Hindlimb muscle (tissue), 1 donor: ENCODE measurements at places on chromosomes 2 and 18. TPM values are rescaled to one million over a fixed set of nuclear protein-coding genes. Genes with fewer than 3 reads are reported as not detected.

STPG4 gene
- not detected for polyA plus RNA-seq

DNA sequence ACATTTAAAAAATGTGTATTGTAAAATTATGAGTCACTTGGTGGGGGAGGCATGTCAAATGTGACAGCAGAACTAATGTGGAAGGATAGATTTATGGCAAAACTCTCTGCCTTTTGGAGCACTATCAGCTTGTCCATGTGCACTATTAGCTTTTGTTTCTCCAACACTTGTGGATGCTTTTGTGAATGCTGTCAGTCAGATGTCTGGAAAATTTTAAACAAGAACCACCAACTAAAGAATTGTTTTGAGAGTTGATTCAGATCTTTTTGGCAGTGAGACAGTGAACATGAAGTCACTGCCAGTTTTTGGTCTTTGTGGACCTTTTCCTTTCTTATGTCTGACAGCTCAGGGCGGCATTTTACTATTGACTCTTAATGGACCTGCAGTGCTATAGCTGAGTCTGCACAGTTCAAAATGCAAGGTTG, 72.4 kb downstream of the KIAA1328 start:
- no peak for DNase-seq

TMEM182 gene
- 189 TPM for polyA plus RNA-seq

ECEL1 gene
- polyA plus RNA-seq, result 0.39 TPM

DNA sequence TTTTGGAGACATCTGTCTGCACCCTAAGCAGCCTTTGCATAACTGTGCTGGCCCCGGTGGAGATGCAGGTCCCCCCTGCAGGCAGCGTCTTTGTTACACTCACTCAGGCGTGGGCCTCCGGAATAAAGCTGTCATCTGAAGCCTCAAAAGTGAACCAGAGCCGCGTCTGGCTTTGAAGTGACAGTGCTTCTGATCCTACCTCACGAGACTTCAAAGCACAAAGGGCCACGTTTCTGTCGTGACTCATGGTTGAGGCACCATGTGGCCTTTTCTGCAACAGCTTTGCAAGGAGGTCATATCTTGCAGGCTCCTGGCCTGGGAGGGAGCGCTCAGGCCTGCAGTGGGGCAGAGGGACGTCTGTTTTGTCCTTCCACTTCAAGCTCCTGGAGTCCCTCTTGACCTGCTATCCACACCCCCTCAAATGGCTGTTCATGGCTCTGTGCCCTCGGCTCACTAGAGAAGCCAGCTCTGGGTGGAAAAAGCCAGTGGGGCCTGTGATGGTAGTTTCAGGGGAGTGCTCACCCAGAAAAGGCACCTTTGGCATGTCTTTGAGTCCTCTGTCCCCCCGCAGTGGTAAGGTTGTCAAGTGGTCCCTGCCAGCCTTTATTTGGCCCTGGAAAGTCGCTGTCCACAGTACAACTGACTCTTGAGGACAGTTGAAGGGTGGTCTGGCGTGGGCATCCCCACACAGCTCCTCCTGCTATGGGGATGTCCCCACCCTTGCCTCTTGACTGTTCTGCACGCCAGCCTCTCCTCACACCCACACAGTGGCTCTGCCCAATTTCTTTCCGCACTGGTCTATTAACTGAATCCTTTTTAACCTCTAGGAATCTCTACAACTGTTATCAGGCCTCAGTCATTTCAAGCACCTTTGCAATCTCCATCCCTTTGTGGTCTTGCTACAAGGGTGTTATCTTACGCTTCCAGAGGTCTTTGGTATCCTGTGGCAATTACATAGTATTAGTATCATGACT, 19.3 kb downstream of the GPR55 start:
- DNase-seq, result no peak

DNA sequence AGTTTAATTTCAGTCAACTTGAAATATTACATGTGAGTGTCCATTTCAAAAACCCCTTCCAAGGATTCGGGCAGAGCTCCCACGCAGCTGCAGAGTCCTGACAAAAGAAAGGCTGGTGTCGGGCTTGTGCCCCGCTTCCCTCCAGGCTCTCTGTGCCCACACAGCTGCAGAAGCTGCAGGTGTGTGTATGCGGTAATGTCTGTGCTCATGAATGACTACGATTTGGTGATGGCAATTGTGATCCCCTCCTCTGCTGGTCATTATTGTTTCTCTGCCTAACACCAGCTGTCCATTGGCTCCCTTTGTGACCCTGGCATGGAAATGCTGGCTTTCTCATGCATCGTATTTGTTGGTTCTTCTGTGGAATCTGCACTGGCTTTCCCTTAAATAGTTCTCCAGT, 224.8 kb downstream of the NUP35 start:
- peak; percentile 19 for DNase-seq

GRCh38 chr18:33757037-33757436, 179.0 kb downstream of the ASXL3 start:
- DNase-seq, result no peak

DNA sequence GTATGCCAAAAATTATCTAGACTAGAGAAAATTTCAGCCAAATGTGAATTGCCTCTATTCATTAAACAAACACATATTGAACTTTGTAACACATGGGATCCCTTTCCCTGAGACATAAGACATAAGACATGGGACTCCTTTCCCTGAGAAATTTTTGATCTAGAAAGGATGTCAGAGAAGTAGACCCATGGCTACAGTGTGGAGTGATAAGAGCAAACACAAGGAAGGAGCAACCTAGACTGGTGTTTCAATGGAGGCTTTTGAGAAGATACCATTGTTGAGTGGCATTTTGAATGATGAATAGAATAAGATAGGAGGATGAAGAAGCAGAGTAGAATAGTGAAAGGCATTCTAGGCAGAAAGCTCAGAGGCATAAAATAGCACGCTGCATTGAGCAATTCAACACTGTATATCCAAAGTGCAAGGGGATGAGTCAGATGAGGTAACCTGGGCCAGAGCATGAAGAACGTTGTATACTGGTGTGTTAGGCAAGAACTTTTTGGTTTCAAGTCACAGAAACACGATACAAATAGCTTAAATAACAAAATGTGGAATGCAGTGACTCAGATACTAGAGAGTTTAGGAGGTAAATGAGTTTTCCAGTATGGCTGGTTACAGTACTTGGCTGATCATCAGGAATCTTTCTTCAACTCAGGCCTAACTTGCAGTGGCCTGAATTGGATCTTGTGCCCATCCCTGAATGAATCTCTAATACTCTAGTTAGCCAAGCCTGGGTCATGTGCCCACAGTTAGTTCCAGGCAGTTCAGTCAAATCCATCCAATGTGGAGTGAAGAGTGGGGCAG, 129.8 kb upstream of the TANK start:
- peak; percentile 36 for DNase-seq

GRCh38 chr2:145068509-145068908, 548.6 kb upstream of the ZEB2 start:
- no peak for DNase-seq

GRCh38 chr2:2699121-2699505, 368.0 kb upstream of the MYT1L start:
- DNase-seq, result no peak

- no peak for DNase-seq
Observed at GRCh38 chr18:14941256-14941655, 193.3 kb downstream of the ANKRD30B start.

DNA sequence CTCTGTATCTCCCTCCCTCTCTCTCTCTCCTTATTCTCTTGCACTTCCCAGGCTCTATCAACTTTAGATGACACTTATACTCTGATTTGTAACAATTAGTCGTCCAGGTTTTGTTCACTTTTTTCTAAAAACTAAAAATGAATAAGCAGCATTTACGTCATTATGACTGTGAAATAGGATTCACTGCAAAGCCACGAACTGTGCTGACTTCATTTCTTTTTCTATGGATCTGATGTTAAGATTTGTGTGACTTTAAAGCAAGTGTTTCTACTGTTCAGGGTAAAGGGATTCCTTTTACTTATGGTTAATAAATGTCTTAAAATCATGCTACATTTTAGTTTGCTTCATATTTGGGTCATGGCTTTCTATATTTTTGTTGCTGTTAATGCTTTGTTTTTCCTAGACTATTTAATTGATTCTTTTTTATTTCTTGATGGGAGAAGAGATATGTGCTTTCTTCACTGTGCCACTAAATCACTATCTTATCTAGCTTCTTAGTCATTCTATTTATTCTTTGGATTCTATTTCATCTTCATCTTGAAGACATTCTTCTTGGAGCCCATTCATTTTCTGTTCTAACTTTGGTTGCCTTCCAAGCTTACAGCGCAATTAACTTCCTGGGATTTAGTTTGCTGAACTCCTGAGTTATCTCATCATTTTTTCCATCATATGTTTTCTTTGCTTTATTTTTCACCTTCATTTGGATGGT, 480.4 kb upstream of the TRIB2 start:
- no peak for DNase-seq

BOLA3 gene
- polyA plus RNA-seq, result 23.7 TPM

FAHD2B gene
- 14.4 TPM for polyA plus RNA-seq

RGPD3 gene
- polyA plus RNA-seq, result 0.22 TPM

DNA sequence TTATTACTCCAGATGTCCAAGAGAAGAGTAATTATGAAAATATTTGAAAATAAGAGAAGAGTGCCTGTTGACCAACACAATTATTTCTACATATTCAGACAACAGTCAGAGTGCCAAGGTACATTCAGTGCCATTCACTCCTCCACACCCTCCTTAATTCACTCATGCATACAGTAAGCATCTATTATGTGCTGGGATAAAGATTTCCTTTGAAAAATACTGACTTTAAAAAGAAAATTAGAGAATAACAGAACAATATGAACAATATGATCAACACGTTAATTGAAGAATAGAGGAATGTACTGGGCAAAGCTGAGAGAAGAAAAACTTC, 203.6 kb downstream of the L3MBTL4 start:
- no peak for DNase-seq

DNA sequence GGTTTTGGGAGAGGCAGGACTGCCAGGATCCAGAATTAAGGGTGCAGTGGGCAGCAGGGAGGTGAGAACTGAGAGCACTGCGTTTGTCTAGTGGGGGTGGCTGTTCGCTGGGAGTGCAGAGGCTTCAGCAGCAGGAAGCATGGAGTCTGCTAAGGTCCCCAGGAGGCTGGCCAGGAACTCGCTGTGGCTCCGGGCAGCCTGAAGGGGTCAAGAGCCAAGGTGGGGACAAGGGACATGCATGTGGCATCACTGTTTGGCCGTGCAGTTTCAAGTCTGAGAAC, 43.2 kb upstream of the SEMA4C start:
- no peak for DNase-seq

DNA sequence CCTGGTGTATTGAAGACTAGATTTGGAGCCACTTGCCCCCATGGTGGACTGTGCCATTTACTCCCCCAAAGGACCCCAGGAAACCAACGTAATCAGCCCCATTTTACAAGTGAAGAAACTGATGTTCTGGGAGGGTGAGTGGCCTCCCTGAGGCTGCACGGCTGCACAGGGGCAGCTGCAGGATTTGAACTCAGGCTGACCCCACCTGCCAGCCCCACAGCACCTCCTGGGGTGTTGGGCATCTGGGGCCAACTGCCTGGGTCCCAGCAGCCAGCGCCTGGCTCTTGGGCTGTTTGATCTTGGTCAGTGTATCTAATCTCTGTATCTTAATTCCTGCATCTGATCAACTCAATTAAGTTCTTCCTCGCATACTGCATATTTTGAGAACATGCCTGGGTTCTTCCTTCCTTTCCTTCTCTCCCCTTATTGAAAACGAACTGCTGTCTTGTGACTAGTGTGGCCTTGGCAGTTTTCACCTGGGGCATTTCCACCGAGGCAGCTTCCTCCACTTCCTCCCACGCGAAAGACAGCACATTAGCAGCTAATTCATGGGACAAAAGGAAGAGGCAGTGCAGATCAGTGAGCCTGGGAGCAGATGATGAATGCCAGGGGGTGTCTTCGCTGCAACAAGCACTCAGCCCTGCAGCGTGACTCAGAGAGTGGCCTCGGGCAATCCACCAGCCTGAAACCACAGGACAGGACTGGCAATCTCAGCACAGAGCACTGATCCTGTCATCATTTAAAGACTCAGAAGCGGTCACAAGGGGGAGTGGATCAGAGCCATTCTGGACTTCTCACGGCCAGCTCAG, 184.1 kb upstream of the RAB12 start:
- DNase-seq, result no peak

CGREF1 gene
- 0.75 TPM for polyA plus RNA-seq

ZBTB7C gene
- 5.8 TPM for polyA plus RNA-seq

DNA sequence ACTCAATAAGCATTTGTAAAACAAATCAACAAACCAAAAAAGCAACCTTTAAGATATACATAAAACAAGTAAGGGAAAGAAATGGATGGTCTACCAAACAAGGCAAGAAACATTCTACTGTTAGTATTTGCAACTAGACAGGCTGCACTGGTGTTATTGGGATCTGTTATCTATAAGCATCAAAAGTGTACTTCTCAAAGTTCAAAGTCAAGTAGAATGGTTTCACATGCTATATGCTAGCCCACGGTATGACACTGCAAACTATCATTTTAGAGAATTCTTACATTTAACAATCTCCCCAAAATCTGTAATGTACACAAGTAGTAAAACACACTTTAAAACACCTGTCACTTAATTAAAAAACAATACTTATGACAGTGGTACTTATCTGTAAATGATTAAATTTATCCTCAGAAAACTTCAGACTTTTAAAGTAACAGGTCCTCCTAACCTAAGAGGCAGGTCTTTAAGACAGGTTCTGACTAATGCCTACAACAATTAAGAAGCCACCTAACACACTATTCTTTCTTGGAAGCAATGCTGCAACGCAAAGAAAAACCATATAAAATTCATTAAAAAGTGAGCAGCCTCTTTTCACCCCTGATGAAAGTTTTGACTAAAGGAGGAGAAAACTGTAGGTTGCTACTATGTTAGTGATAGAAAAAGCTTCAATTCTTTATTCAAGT, 34.8 kb downstream of the SMAD2 start:
- no peak for DNase-seq

GRCh38 chr2:199499005-199499404, 41.3 kb upstream of the SATB2 start:
- no peak for DNase-seq

DNA sequence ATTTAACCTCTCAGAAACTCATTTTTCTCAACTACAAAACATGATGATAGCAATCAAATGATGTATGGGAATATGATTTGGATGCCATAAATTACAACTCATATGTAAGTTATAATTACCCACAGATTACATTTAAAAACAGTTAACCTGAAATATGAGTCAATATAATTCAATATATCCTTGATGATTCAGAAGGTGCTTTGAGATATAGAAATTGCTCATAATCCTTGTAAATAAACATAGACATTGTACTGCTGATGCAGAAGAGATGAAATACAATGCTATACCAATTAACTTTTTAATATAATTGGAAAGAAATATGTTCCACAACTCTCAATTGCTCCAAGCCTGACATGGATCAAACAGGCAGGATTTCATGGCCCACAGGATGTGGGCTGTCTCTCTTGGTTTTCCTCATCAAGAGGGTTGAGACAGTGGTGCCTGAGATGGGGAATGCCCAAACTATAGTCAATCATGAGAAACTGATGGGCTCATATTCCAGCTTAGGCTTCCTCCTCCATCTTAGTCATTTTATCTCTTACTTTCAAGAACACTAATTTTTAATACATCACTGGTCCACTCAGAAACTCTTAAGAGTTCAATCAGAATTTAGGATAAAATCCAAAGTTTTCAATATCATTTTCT, 49.4 kb downstream of the NCKAP5 start:
- no peak for DNase-seq

MC5R gene
- 5.5 TPM for polyA plus RNA-seq
